ENCODE measurements at places on chromosomes 5 and 9.

DNA sequence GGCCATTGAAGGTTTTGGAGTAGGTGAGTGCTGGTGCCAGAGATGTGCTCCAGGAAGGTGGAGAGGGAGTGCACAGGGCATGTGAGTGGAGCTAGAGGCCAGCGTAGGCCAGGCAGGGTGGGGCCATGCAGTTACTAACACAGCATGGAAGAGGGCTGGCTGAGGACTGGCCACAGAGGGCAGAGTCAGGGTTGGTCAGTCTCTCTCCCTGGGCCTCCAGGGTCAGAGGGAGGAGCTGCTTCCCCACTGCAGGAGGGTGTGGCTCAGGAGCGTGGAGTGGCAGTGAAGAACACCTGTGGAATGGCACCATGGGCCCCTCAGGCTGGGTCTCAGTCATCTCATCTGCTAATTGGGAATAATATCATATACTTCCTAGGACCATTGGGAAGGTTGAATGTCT, 167.7 kb downstream of the MACROH2A1 start:
- no peak for DNase-seq

DNA sequence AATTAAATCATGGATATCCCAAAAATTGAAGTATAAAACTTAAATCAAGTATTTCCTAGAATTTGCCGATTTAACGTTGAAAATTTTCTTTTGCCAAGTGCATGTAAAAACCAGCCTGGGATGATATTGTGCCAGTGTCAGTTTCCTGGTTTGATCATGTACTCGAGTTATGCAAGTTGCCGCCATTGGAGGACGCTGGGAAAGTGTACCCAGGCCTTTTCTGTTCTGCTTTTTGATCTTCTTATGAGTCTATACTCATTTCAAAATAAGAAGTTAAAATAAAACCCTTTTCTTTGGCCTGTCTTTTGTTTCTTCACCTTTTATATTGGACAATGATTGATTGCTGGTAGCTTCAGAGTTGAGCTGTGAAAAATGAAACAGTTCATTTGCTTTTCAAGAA, 93.1 kb upstream of the NFIL3 start:
- DNase-seq, result no peak

- DNase-seq, result no peak
Measured at GRCh38 chr9:72410214-72410613, 45.2 kb upstream of the ZFAND5 start.

- DNase-seq, result no peak
Measured at GRCh38 chr9:17272536-17272935, 137.7 kb downstream of the CNTLN start.

GRCh38 chr9:128498911-128499310, 5.6 kb upstream of the GLE1 start:
- no peak for DNase-seq

GRCh38 chr9:135198586-135199285, 111.3 kb downstream of the OLFM1 start:
- DNase-seq, result no peak

GRCh38 chr5:168467755-168468330, 18.4 kb upstream of the RARS1 start:
- no peak for DNase-seq

GRCh38 chr5:115702025-115702424, 76.2 kb upstream of the TMED7 start:
- no peak for DNase-seq

- no peak for DNase-seq
Measured at GRCh38 chr9:123412171-123412820, 56.3 kb downstream of the CRB2 start.

GRCh38 chr9:100465761-100466160, 7.2 kb upstream of the TMEFF1 start:
- no peak for DNase-seq

- no peak for DNase-seq
Measured at GRCh38 chr5:40221796-40222195, 457.9 kb upstream of the PTGER4 start.

DNA sequence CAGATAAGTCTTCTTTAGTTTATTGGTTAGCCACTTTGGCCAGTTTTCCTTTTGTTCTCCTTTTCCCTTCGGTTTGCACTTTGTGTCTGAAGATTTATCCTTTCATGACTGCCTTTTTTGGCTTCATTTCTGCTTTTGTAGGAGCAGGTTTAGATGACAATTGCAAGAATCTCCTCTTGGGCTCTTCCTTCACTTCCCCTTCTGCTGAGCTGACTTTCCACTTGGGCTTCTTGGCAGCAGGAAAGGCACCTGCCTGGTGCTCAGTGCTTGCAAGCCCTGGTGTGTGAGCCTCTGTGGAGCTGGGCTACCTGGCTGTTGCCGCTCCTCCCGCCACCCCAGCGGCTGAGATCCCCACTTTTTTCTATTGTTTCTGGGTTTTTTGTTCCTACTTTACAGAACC, 7.3 kb downstream of the CCDC112 start:
- no peak for DNase-seq

DNA sequence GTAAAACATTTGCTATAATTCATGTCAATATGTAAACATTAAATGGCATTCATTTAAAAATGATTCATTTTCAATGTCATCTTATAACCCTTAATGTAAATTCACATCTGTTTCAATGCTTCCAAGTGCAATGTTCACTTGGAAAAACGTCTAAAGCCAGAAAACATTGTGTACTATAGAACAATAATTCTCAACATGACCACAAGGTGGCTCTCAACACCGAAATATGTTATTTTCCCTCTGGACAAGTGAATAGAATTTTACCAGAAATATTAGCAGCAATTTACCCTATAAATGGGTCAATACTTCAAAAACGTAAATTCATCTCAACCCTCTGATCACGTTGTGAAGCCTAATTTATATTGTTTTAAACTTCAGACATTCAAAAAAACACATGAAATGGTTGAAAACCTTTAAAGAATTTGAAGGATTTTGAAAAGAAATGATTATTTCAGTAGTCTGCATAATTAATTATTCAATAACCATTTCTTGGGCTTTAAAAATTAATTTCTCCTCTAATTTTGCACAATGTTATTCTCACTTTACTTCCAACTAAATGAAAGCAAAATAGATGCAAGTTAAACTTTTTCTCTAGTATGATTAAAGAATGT, 11.0 kb downstream of the CDH10 start:
- DNase-seq, result no peak

DNA sequence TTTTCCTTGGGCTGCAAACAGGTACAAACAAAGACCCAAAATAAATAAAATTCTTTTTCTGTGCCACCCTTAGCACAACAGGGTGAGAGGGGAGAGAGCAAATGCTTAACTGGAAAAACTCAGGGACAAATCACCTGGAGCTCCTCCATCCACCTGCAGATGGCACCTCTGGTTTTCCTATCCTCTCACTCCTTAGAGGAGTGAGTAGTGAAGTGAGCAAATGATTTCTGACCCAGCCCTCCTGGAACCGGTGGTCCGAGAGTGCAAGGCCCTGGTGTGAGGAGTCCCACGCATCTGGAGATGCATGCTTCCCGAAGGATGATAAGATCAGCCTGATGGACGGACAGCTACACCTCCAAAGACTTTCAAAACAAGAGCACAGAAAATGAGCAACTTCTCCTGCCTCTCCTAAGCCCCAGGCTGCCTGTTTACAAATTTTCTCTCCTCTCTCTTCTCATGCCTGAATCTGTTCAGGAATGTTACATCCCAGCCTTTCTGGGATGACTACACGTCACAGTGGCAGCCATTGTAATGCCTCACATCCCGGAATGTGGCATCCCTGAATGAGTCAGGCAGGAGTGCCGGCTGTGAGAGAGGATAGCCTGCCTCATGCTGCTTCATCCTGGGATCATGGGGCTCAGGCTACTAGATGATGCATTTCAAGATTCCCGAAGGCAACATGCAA, 86.4 kb downstream of the ADRB2 start:
- no peak for DNase-seq

DNA sequence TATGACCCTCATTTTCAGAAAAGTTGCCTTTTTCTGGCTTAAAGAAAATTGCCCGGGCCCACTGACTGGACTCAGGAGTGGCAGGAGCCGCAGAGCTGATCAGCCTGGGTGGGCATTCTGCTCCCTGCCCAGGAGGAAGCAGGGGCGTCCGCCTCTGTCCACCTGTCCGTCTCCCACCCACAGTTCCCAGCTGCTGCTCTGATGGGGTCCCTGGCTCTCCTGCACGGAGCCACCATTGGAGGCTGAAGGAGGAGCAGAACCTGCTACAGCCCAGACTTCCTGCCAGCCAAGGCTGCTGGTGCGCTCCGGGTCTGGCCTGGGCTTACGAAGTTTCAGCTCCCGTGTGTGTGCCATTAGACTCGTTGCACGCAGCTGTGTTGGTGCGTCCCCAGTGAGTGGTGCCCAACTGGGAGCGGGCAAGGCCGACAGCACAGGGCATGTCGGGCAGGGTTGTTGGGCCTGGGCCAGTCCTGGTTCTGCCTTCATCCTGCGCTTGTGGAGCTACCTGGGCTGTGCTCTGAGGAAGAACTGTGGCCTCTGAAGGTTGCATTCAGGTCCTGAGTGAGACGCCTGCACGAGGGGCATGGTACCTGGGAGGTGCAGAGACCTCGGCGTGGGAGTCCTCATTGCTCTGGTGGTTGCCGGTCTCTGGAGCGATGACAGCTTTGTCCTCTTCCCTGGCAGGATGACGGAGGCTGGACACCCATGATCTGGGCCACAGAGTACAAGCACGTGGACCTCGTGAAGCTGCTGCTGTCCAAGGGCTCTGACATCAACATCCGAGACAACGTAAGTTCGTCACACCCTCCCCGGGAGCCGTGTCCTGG, 77.2 kb upstream of the CACNA1B start:
- no peak for DNase-seq

DNA sequence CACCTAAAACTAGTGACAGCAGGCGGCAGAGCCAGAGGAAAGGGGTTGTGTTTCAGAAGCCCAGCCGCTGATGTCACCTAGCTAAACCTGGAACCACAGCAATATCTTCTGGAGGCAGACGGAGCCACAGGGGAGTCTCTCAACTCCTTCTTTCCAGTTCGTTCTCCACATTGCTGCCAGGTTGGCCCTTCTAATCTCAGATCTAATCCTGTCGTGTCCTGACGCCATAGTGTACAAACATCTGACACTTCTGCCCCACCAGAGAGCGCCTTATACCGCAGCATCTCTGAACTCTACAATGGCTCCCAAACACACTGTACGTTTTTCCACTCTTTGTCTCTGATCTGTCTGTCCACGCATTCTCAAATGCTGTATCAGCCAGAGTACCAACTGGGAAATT, 240.0 kb downstream of the SMARCA2 start:
- DNase-seq, result no peak

DNA sequence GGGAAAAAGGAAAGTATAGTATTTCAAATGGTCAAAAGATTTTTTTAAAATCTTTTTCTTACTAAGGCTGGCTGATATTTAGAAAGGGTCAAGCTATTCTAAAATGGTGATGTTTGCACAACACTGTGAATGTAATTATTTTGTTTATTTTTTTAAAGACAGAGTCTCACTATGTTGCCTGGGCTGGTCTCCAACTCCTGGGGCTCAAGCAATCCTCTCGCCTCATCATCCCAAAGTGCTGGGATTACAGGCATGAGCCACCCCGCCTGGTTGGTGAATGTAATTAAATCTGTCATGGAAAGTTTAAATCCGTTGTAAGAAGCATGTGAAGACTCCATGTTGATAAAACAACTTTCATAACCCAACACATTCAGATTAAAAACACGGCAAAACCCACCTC, 2.6 kb downstream of the UBTD2 start:
- DNase-seq, result no peak

DNA sequence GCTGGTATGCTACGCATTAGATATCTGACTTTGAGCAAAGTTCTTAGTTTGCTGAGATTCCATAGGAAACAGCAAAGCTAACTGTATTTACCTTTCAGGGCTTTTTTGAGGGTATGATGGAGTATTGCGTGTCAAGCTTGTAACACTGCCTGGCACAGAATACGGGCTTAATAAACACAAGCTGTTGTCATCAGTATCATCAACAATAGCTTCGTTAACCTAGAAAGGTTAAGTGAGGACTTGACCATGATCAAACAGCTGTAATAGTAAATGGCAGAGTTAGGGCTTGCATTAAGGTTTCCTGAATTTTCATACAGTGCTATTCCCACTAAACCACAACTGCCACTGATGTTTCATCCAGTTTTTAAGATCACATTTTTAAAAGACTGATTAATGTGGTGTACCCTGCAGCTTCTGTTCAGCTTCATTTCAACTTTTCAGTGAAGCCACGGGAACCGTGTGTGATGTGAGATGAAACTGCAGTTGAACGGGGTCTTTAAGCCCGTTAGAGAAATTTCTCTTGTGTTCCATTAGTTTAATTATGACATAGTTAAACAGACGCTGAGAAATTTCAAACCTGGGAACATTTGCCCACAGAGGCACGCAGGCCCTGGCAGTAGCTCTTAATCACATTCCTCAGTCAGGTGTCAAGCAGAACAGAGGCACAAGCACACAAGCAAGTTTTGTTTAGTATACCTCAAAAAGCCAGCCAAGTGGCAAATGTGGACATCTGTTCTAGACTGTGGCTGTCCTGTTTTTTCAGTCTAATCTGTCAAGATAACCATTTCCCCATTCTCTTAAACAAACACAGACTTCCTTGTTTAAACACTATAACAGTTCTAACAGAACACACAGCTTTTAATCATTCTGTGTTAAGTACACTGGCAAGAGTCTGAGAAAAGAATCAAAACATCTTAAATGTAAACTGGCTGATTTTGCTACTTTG, 147.1 kb downstream of the ZNF608 start:
- peak; percentile 68 for DNase-seq

DNA sequence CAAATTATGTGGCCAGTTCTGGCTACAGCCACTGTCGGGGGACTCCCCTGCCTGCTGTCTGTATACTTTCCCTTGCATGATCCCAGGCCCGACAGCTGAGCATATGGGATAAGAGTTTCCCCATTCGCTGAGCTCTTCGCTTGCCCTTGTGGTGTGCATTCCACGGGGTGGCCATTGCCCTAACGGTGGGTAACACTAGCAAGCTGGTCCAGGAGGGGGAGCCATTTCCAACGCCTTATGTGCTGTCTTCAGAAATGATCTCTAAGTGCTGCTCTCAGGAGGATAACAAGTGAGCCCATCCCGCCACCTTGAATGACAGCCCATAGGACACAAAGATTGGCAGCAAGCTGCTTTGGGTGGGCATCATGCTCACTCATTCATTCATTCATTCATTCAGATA, 190.9 kb downstream of the FSTL4 start:
- no peak for DNase-seq
